ENCODE measurements at places on chromosomes 16 and 17.

- DNase-seq = no peak
Measured at GRCh38 chr17:78613416-78613815, 36.2 kb upstream of the DNAH17 start.

- no peak for DNase-seq
Measured at GRCh38 chr17:15049795-15050160, 215.3 kb downstream of the PMP22 start.

GRCh38 chr16:7140899-7141298 lies 191.7 kb upstream of the RBFOX1 start:
- DNase-seq = no peak

DNA sequence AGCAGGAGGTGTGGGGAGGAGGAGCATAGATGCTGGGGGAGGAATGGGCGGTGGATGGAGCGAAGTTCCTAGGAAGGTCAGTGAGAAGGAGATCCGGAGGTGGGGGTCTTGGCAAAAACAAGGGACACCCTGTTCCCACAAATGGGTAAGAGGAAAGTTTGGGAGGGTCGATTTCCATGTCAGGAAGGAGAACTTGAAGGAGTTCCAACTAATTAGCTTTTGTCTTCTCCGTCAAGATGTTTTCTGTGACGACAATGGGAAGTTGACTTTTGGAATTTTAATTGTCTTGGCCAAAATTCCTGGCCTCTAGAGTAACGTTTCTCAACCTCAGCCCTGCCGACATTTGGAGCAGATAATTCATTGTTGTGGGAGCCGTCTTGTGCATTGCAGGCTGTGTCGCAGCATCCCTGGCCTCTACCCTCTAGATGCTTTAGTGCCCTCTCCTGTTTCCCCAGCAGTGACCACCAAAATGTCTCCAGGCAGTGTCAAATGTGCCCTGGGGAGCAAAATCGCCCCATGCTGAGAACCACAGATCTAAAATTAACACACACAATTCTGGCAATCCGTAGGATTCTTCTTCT lies 97.1 kb downstream of the PITPNC1 start:
- no peak for DNase-seq

DNA sequence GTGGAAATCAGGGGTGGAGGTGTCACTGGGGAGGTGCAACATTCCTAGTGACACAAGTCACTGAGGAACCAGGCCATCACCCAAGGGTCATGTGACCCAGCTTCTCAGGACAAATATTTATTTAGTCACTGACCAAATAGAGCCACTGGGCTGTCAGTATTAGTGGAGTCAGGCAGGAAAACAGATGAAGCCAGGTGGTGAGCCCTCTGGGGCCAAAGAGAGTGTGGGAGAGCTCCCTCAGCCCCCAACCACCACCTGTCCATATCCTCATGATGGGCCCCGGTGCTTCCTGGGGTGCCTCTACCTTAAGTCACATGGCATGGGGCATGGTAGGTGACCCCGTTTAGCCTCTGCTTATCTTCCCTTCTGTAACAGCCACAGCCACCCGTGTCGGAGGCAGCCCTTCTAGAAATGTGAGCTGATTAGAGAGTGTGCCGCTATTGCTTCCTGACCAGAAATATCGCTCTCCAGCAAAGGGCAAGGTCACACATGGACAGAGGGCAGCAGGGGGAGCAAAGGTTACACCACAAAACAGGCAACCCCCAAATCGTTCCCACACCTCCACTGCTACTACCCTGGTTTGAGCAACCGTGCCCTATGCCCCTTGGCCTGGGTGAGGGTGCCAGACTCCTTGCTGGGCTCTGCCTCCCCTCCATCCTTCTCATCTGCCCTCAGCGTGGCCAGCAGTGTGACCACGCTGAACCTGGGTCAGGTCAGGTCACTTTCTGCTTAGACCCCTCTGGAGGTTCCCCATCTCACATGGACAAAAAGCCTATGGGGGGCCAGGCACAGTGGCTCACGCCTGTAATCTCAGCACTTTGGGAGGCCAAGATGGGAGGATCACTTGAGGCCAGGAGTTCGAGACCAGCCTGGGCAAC lies 8.6 kb upstream of the AKTIP start:
- no peak for DNase-seq

DNA sequence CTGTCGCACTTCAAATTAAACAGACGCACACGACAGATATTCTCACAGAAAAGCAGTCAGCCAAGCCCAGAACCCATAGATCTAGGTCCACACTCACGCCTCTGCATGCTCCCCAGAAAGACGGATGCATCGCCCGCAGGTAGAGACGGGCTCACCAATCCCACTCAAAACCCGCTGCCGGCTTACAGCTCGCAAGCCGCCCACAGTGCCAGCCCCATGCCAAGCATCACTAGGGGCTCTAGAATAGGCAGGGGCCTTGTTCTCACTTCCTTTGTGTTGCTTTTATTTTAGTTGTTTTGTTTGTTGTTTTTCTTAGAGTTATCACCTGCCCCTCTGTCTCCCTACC lies 336 bp upstream of the BMERB1 start:
- no peak for DNase-seq

DNA sequence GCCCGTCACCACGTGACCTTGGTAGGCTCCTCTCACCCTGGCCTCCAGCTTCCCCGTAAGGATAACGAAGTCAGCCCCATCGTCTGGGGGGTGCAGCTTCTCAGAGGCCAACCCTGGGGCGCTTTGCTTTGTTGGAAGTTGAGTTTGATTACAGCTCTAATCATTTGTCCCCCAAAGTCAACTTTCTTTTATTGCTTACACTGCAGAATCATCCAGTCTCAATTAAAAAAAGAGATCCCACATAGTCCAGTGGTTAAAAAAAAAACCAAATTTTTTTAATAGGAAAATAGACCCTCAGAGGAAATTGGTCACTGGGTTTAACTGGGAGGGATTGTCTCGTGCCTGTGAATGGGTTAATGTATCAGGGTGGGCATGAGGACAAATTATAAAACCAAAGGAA lies 7.8 kb upstream of the GPRC5C start:
- no peak for DNase-seq

- no peak for DNase-seq
Measured at GRCh38 chr16:17345043-17345442, 125.7 kb downstream of the XYLT1 start.

GRCh38 chr16:31087971-31088370 lies 772 bp downstream of the PRSS53 start:
- DNase-seq = no peak

GRCh38 chr17:8490256-8491023 lies 54.8 kb downstream of the NDEL1 start:
- no peak for DNase-seq

GRCh38 chr16:80875616-80876015 lies 71.2 kb upstream of the CDYL2 start:
- DNase-seq = no peak

- DNase-seq = no peak
Measured at GRCh38 chr16:81060576-81061306, 16.3 kb downstream of the C16orf46 start.

GRCh38 chr17:81054881-81055370 lies 20.0 kb downstream of the BAIAP2 start:
- DNase-seq = no peak

- no peak for DNase-seq
Measured at GRCh38 chr16:81480606-81481206, 36.1 kb downstream of the CMIP start.

GRCh38 chr16:51430716-51431369 lies 279.8 kb upstream of the SALL1 start:
- no peak for DNase-seq

- DNase-seq = peak; percentile 16
Measured at GRCh38 chr17:14451729-14452191, 150.9 kb downstream of the HS3ST3B1 start.

GRCh38 chr17:64506576-64507412 lies at the start of gene CEP95:
Gene CEP95, plus strand, starts transcription at chr17:64506977. Its CDS starts 121 bp downstream, at chr17:64507098.
- peak; percentile 91 for DNase-seq

DNA sequence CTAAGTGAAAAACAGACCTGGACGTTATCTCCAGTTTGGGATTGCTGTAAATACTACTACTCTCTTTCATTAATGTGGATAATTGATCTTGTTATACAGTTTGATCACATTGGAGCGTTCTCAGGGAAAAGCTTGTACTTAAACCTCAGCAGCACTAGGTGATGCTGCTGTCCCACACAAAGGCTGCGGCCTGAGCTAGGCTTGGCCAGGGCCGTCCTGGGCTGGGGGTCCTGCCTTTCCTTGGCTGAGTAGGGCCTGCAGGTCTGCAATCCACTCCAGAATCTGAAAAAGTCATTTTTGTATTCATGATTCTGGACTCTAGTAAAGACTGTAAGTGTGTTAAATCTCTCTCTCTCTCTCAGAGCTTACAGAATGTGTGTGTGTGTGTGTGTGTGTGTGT lies 23.7 kb upstream of the PMFBP1 start:
- DNase-seq = no peak

DNA sequence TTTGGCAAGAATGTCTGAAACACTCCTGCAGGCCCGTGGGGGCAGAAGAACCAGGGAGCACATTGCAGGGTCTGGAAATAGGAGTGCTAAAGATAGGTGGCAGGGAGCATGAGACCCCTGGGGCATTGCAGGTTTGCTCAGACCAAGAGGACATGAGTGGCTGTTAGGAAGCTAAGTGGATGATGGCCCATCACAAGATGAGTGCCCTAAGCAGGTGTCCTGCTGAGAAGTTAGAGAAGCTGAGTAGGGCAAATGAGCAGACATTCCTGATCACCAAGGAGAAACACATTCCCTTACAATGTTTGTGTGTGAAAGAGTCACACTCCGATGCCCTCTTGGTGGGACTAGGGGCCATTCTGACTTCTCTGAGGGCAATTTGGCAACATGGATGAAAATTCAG lies 9.9 kb downstream of the MLYCD start:
- DNase-seq = no peak

GRCh38 chr16:71648162-71648561 lies 22.2 kb downstream of the MARVELD3 start:
- no peak for DNase-seq

GRCh38 chr17:45050481-45051059 lies 862 bp downstream of the DCAKD start:
- no peak for DNase-seq

DNA sequence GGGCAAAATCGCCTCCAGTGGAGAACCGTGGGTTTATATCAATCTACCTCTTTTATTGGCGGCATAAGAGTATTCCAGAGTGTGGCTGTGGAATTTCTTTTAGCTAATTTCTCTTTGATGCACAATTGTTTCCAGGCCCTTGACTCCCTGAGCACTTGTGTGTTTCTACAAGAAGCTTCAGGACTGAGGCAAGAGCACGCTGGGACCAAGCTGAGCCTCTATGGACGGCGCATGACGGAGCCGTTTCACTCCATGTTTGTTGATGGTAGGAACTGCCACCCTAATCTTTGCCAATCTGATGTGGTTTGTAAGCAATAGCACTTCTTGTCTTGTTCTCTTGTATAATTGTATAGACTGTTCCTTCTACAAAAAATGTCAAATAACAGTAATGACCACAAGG lies 11.2 kb upstream of the ANKRD40CL start:
- no peak for DNase-seq

- DNase-seq = no peak
Measured at GRCh38 chr17:39996800-39997199, 16.2 kb downstream of the PSMD3 start.

DNA sequence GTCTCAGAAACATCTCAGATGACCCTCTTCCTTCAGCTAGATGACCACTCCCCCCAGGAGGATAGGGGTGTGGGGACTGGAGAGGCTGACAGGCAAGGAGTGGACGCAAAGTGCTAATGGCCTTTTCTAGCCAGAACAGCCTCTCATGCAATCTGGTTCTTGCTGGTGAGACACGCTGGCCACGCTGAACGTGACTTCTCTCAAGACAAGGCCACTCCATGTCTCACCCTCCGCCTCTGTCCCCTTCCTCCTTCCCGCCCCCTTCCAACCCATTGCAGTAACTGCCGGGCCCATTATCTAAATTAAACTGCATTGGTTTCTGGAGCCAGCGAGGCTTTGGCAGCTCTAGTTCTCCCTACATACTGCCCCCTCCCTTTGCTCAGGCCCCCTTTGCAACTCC lies 9.5 kb downstream of the CACNA1G start:
- no peak for DNase-seq

GRCh38 chr17:8384801-8385378 lies 1.9 kb upstream of the RPL26 start:
- no peak for DNase-seq

- DNase-seq = no peak
Measured at GRCh38 chr16:303760-304505, 21.0 kb downstream of the PDIA2 start.

- no peak for DNase-seq
Measured at GRCh38 chr16:53518550-53519416, 15.8 kb upstream of the AKTIP start.

DNA sequence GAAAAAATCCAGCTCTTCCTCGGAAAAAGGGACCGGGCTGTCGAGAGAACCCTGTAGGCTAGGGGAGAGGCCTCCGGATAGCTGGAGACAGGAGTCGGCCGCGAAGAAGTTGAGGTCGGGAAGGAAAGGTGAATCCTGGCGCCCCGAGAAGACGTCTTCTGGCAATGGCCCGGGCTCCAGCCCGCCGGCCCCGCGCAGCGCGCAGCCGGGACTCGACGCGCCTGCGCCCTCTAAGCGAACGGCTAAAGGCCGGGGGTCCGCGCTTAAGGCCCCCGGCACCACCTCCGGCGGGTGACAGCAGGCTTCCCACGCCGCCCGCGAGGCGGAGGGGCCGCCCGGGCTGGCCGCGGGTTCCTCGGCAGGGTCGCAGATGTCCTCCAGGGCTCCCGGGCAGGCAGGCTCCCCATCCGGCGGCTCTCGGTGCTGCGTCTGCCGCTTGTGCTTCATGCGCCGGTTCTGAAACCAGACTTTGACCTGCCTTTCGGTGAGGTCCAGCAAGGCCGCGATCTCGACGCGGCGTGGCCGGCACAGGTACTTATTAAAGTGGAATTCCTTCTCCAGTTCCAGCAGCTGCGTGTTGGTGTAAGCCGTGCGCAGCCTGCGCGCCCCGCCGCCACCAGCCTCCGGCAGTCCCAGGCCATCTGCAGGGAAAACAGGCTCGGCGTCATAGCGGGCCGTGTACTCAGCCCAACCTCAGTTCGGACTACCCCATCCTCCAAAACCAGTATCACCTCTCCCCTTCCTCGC lies 1.6 kb downstream of the HOXB2 start:
- no peak for DNase-seq

- DNase-seq = no peak
Measured at GRCh38 chr16:3577302-3577752, at the start of gene NLRC3. Gene NLRC3, minus strand, starts transcription at chr16:3577403. Its CDS starts 12,367 bp downstream, at chr16:3565036.

- DNase-seq = no peak
Measured at GRCh38 chr16:4200781-4201137, 41.1 kb downstream of the SRL start.
